Stimulated activated CD8-positive, alpha-beta memory T cell treated with anti-CD3 and anti-CD28 coated beads, Interleukin-7, amount 100 ng/mL, for 4 hours (primary cell): ENCODE measurements at places on chromosomes 1 and 21.

DNA sequence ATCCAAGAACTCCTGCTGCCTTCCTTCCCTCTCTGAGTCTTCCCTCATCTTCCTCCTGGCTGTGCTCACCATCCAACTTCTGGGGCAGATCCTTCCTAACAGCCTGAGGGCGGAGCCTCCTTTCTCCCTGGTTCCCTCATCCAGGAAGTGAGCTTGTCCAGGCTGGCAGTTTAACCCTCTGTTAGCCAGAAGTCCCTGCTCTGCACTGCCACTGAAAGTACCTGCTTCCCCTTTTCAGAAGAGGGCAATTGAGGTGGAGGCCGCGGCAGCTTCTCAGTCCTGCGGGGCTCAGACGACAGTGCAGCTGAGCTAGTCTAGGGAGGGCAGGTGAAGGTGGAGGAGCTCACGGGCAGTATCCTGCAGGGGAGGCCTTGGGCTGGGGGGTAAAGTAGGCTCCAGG lies 149.1 kb downstream of the FCRL5 start:
- no peak for DNase-seq

- DNase-seq: no peak
Observed at GRCh38 chr1:186904361-186904760, 75.6 kb downstream of the PLA2G4A start.

DNA sequence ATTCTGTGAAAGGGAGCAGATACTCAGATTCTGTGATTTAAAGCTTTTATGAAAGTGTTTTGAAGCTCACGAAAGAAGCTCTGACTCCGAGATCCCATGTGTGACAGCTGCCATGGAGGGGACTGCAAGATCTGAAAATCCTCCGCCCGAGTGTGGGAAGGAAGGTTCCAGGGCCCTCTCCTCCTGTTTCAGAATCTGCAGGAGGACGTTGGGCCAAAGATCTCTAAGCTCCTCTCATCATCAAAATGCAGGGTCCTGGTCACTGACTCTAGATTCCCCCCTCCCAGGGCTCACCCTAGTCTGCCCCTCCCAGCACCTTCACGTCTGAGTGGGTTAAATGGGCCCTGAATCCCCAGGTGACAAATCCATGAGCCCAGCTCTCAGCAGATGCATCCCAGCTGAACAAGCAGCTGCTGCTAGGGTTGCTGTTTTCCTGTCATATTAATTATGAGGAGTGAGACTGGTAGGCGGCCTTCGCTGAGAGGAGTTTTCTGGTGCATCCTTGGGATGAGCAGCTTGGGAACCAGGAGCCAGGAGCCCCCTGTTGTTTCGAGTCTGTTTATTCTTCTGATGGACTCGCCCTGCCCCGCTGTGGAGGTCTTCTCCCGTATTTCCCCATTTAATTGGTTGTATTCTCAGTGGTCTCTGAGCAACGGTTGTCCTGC lies 402.0 kb downstream of the MATN1 start:
- DNase-seq: no peak

GRCh38 chr1:920010-920409 lies 3.7 kb upstream of the SAMD11 start:
- no peak for DNase-seq

- DNase-seq: no peak
Observed at GRCh38 chr1:207827488-207827830, 75.6 kb downstream of the CD46 start.

GRCh38 chr1:23194119-23194984 lies 22.9 kb downstream of the HTR1D start:
- no peak for DNase-seq
